ENCODE measurements at places on chromosomes 16 and 17. TPM values are rescaled to one million over a fixed set of nuclear protein-coding genes. Genes with fewer than 3 reads are reported as not detected.

The PDE6G gene
- 6.4 TPM for total RNA-seq

DNA sequence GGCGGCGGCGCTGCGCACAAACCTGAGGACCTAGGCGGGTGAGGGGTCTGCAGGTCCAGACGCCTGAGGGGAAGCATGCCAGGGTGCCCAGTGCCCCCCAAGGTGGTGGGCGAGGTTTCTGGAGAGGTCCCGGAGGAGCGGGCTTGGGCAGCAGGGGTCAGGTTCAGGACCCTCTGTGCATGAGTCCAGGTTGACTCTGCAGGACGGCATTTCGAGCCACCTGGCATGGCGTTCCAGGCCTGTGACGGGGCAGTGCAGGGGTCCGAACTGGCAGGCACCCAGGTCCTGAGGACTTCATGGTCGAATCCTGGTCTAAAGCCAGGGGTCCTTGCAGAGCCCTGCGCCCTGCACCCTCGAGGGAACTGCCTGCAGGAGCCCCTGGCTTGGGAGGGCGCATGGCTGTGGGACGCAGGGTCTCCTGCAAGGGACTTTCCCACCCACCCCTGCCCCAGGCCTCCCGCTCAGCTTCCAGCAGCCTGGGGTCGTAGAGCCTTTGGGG, 3.5 kb downstream of the SLC16A3 start:
- no peak for DNase-seq

GRCh38 chr17:79192503-79193351, 118.1 kb downstream of the ENGASE start:
- DNase-seq: peak; percentile 57

- DNase-seq: no peak
Measured at GRCh38 chr17:4008082-4008435, 43.8 kb upstream of the ATP2A3 start.

The DNAAF1 gene
- total RNA-seq: 0.27 TPM

DNA sequence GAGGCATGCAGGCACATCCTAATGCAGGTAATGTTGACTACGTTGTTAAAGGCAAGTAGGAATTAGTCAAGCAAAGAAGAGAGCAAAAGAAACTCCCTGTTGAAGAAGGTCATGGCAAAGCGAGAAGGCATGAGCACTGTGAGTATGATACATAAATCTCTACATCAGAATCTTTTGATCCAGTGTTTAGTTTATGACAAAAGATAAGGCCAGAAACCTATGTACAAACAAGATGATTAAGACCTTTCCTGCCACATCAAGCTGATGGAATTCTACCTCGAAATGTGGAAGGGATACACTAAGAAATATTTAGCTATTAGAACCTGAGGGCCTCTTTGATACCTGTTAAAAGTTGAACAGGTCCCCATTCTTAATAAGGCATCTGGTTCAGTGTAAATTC, 20.2 kb downstream of the SYCE1L start:
- no peak for DNase-seq

The NUPR1 gene
- not detected for total RNA-seq

The NPTX1 gene
- 12.0 TPM for total RNA-seq

DNA sequence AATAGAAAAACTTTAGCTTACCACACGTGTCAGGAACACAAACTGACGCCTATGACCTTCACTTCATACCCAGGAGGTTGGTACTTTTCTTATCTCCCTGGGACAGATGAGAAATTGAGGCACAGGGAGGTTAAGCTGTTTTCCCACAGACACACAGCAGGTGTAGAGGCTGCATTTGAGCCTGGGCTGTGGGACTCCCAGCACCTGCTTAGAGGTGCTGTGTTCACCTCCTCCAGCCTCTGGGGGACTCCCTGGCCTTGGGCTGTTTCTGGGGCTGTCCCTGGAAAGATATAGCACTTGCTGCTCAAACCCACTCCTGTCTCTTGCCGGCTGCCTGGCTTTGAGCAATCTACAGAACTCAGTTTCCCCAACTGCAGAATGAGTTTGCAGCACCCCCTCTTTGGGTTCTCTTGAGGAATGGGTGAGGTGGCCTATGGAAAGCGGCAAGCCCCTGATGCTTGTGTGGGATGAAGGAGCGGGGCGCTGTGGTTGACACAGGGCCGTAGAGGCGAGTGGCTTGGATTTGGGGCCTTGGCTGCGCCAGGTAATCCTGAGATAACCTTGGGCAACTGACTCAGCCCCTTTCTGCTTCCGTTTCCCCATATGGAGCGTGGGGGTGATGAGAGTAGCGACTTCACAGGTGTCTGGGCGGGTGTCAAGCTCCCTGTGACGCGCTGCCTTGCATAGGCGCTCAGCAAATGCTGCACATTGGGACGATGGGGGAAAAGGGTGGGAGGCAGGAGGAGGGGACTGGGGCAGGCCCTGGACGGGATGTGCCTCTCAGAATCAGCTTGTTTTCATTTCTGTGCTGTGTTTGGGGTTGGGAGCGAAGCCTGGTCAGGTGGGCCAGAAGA, 104.5 kb upstream of the CIBAR2 start:
- DNase-seq: no peak

The CD300H gene
- not detected for total RNA-seq

The CFAP97D1 gene
- 0.07 TPM for total RNA-seq

The OR1F1 gene
- total RNA-seq: 0.48 TPM

The CCL1 gene
- not detected for total RNA-seq

- no peak for DNase-seq
Measured at GRCh38 chr16:71540-72401, 660 bp downstream of the RHBDF1 start.

The NGFR gene
- total RNA-seq: 8.1 TPM

DNA sequence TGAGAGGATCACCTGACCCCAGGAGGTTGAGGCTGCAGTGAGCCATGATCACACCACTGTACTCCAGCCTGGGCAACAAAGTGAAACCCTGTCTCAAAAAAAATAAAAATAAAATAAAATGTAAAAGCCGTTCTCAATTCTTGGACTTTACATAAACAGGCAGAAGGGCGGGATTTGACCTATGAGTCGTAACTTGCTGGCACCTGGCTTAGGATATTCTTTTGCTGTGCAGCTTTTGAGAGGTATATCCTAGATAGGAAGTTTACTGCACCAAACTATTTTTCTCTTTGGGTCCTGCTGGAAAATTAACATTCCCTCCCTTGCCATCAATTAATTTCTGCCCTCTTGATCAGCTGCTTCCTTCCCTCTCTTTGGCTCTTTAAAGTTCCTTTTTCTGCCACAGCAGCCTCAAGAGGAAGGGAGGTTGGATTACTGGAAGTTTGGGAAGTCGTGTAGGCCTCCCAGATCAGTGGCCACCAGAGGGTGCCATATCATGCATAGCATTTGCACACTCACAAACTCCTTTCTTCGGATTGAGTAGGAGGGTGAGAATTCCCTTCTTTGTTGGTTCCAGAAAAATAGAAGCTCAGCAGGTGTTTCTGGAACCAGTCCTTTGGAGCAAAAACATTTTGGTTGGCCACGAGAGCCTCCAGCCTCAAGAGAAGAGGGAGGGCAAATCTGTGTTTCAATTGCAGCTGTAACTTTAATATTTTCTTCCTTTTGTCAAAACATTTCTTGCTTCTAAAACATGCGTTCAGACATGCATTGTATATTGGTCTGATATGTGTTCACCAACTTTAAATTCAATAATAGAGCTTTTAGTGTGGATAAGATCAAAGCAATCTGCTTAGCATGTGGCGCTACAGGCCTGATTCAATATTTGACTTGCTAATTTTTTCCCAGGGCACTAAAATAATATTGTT, 147.3 kb downstream of the CCDC182 start:
- DNase-seq: peak; percentile 49

DNA sequence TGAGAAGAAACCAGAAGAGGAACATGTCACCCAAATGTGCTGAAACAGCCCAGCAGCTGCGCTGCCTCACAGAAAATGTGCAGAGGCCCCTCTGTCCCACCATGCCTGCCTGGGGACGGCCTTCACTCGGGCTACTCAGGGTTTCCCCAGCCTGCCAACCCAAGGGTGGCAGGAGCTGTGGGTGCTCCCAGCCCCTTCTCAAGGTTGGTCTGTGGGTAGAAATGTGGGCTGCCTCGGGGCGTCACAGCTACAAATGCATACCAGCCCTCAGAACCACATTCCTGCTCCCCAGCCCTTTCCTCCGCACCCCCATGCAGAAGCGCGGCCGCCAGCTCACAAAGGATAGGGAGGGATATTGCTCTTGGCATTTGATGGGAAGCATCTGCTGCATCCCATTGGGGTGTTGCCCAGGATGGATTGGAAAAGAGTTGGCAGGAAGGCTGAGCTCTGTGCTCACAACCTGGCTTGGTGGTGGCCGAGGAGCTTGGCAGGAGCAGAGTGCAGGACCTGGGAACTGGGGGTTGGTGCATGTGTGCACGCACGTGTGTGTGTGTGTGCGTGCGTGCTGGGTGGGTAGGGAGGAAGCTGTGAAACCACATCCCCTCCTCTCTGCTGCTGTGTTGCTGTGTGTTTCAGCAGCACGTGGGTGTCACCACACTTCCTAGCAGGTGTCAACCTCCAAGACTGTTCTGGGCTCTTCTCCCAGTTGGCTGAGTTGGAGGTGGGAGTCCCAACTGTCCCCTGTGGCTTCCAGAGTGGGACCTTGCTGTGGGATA, 304.4 kb downstream of the SEC14L1 start:
- DNase-seq: no peak

DNA sequence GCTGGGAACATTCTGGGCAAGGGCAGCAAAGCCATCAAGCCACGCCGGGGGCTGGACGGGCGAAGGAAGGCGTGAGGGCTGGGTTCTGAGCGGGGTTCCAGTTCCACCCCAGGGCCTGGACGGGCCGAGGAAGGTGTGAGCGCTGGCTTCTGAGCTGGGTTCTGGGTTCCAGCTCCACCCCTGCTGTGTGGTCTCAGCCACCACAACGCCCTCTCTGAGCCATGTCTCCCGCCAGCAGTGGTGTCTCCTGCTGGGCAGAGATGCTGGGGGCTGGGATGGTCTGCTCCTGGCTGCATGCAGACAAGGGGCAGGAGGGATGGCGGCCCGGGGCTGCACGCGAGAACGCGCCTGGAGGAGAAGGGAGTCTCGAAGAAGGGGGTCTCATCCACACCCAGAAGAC, 3.9 kb upstream of the CPNE7 start:
- no peak for DNase-seq

The KRT15 gene
- total RNA-seq: 0.13 TPM

The CCDC144A gene
- 1.7 TPM for total RNA-seq

DNA sequence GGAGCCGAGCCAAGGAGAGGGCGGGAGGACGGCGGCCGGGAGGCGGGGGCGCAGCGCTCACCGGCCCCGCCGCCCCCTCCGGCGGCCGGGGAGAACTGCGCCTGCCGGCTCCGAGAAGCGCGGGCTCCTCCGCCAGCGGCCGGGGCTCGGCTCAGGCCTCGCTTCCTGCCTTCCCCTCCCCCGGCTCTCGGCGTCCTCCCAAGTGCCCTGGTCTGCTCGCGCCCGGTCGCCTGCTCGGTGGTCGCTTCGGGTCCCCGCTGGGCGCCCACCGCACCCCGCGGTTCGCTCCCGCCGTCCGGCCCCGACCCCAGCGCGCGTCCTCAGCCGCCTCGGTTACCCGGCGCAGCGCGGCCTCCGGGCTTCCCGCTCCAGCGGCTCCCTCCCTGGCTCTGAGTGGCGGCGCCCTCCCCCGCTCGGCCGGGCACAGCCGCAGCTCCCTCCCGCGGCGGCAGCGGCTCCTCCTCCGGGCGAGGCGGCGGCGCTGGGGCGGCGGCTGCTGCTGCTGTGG, 313 bp downstream of the UBTF start:
- DNase-seq: peak; percentile 75

DNA sequence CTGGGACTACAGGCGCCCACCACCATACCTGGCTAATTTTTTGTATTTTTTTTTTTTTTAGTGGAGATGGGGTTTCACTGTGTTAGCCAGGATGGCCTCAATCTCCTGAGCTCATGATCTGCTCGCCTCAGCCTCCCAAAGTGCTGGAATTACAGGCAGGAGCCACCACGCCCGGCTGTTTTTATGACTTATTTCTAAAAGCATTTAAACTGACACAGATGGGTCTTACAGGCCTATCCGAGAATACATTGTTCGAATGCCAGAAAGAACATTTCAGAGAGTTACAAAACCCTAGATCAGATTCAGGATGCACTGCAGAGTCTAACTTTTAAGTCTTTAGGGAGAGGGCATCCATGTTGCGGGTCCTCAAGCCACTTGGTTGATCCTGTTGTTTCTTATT, 234.7 kb upstream of the MAF start:
- no peak for DNase-seq

- DNase-seq: no peak
Measured at GRCh38 chr16:12295395-12295794, 318.9 kb downstream of the SNX29 start.

GRCh38 chr16:22425847-22426246, 51.4 kb upstream of the CDR2 start:
- no peak for DNase-seq

DNA sequence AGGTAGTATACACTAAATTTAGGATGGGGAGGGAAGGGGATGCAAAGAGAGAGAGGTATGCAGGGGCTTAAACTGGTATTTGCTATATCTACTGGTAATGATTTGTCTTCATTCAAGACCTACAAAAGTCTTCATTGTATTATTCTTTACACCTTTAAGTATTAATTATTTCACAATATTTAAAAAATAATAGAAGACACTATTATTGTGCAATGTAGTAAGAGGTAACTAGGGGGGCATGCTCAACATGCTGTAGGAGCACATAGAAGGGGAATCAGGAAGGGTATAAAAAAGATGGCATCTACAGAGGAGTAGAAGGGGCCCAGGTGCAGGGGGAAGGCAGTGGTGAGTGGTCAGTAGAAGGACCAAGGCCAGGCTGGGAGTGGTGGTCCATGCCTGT, 14.9 kb upstream of the CCR7 start:
- DNase-seq: no peak

The GAST gene
- not detected for total RNA-seq

DNA sequence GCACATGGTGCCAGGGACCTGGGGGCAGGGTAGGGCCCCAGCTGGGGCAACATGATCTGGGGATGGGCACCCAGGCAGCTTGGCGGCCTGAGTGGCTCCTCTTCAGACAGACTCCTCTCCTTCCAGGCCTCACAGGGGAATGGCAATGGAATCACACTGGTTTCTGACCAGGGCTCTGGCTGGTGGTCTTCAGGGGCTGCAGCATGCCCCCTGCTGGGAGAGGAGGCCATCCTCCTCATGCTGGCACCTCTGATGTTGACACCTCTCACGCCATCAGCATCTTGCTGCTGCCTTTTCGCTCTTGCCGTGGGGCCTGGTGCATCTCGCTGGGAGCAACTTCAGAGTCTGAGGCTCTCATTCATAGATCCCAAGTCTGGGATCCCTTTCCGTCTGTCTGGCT, 11.2 kb upstream of the GFOD2 start:
- DNase-seq: no peak

The ASB16 gene
- total RNA-seq: 0.19 TPM

DNA sequence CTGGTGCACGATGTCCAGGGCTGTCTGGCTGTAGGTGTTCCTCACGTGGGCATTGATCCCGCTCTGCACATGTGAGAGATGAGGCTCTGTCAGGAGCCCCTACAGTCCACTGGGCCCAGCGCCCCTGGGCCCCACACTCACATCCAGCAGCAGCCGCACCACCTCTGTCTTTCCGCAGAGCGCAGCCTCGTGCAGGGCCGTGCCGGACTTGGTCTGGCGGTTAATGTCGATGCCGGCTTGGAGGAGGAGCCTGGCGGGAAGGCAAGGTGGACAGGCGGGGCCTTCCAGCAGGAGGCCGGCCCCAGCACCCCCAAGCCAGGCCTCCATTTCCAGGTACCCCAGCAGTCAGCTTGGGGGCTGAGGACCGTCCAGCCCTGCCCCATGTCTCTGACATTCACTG, 9.2 kb downstream of the CASKIN1 start:
- no peak for DNase-seq

GRCh38 chr16:57798267-57798810, 4.0 kb downstream of the KIFC3 start:
- DNase-seq: no peak
